Activated CD4-positive, alpha-beta T cell treated with anti-CD3 and anti-CD28 coated beads, Interleukin-2, amount 10 ng/mL, durations not matched to agents 7 days and 5 days (primary cell): ENCODE measurements at places on chromosomes 6 and 20. TPM values are rescaled to one million over a fixed set of nuclear protein-coding genes. Genes with fewer than 3 reads are reported as not detected.

DNA sequence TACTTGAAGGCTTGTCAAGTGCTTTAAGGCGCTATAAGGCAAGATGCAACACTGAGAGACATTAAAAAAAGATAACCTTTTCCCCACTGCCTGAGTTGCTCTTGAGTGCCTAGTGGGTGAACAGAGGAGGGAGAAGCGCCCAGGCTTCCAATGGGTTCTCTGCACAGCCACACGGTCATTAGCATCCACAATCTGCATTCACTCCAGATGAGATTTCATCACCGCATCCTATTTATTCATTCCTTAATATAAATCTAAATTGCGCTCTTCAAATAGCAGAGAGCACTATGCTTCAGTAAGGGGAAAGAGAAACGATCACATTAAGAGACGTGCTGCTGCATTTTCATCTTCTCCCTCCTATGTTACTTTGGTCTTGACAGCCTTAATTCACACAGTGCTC lies 219.2 kb downstream of the ATXN1 start:
- DNase-seq = no peak

- no peak for DNase-seq
Measured at GRCh38 chr6:155936551-155936950, 480.9 kb upstream of the NOX3 start.

DNA sequence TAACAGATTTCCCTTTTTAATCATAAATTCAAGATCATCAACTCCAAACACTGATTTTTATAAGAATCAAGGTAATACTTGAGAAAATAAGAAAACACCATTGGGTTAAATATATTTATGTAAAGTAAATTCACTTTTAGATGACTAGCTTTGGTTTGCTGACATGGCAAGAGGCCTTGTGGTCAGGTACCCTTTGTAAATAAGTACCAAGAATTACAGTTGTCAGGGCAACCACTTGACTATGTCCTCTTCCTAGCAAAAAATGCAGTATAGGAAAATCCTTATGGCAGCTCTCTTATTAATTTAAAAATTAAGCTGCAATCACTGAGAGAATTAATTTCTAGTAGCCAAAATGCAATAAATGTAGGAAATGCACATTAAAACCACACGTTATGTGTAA lies 153.8 kb downstream of the INSM1 start:
- no peak for DNase-seq

DNA sequence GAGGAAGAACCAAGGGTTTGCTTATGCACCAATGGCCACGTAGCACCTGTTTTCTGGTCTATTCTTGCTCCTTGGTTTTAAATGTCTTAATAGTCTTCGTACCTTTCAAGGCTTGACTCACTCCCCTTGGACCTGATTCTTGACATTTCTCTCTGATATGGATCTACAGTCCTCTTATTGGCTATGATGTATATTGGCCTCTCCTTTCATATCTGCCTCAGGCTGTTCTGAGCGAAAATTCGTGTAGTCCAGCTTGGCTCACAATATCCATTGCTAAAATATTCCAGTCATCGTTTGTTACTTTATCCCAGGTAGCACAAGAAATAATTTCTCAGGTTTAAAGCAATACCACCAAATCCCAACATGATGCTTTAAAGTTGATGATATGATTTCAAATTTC lies 59.6 kb downstream of the MYB start:
- DNase-seq = no peak

- no peak for DNase-seq
Measured at GRCh38 chr6:168534265-168534664, 93.3 kb downstream of the SMOC2 start.

DTNBP1 gene
- total RNA-seq = 22.3 TPM

GPLD1 gene
- total RNA-seq = 0.10 TPM

HTR1E gene
- not detected for total RNA-seq

SLC24A3 gene
- total RNA-seq = not detected

PDE10A gene
- total RNA-seq = not detected

C6orf15 gene
- not detected for total RNA-seq
